ENCODE measurements at places on chromosomes 4 and X. TPM values are rescaled to one million over a fixed set of nuclear protein-coding genes. Genes with fewer than 3 reads are reported as not detected.

TRPC5OS gene
- polyA plus RNA-seq: not detected

CT45A3 gene
- polyA plus RNA-seq: not detected

DNA sequence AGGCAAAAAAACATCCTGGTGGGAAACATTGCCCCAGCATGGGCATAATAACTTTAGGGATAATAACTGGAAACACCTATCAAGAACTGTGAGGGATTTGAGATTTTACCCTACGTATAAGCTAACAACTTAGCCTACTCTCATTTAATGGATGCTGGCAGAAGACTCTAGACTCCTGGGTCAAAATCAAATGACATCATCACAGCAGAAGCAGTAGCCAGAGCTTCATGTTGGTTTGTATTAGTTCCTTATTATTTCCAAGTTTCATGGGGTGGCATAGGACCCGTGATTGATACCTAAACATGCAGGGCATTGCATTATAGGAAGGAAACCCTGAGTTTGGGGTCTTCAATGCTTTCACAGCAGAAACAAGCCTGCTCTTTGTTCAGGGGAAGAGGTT is 4.6 kb downstream of the TCEAL9 start:
- no peak overlapping the region for H3K4me3 ChIP-seq
- no peaks in the 10 kb centered on the region for H3K27me3 ChIP-seq
- H3K4me1 ChIP-seq: no peaks in the 10 kb centered on the region
- no peak for DNase-seq
- no peak overlapping the region for H3K27ac ChIP-seq

DNA sequence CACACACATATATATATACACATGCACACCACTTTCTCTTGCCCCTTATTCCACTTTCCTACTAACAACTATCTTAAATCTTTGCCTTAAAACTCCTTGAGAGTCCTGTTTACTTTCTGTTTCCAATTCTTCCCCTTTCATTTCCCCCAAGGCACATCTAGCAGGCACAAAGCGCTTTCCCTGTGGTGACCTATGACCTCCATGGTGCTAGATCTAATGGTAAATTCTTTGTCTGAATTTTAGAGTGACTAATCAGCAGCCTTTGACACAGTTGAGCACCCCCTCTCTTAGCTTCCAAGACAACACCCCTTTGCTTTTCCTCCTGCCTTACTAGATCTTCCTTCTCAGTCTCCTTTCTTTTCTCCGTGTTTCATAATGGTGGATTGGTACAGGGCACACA is 236.4 kb upstream of the TTC29 start:
- no peak for DNase-seq
- H3K36me3 ChIP-seq: no peaks in the 10 kb centered on the region
- no peaks in the 10 kb centered on the region for H3K27me3 ChIP-seq
- H3K27ac ChIP-seq: no peak overlapping the region

GRCh38 chrX:19372547-19373331 is 29.0 kb downstream of the PDHA1 start:
- H3K27ac ChIP-seq: no peak overlapping the region
- H3K4me1 ChIP-seq: no peaks in the 10 kb centered on the region
- no peaks in the 10 kb centered on the region for H3K36me3 ChIP-seq
- no peak for DNase-seq

DNA sequence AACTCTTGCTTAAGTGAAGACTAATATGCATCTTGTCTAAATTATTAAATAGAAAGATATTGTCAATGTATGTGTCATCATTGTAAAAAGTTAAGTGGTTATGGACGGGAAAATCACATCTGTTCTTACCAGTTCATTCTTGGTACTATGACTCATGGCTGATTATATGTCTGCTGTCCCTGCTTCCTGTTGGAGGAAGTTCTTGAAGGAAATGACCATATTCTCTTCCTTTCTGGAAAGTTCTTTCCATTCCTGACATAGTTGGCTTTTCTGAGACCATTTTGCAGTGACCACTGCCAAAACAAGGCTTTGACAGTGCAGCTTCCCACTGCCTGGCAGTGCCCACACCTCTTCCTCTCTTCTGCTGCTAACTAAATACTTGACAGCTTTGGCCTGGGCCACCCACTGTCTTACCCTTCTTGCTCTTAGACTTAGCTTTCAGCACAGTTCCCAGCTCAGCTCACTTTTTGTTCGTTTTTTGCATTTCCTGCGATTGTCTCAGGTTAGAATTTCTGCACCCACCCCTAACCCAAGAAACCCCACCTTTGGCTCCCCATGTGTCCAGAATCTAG is 13.2 kb upstream of the CLDN24 start:
- H3K4me3 ChIP-seq: no peak overlapping the region
- peaks cover 4% of the 10 kb centered on the region for H3K4me1 ChIP-seq
- H3K27ac ChIP-seq: no peak overlapping the region
- H3K27me3 ChIP-seq: no peaks in the 10 kb centered on the region
